ENCODE measurements at places on chromosomes 6 and 20.
A peak's percentile ranks its signal among the peaks of the same experiment; 100 is the strongest.

DNA sequence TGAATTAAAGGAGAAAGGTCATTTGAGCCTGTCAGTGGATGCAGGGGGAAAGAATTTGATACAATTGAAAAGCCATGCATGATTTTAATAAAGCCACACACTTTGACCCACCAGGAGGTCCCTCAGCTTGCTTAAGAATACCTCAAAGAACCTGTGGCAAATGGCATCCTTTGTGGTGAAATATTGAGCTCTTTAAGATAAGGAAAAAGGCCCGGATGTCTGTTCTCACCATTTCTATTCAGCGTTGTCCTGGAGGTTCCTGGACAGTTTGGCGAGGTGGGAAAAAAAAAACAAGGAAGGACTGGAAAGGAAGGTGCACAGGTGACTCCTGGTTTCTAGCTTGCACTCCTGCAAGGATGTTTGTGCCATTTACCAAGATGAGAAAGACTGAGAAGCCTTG is 91.0 kb downstream of the TOX2 start:
- no peak for DNase-seq

DNA sequence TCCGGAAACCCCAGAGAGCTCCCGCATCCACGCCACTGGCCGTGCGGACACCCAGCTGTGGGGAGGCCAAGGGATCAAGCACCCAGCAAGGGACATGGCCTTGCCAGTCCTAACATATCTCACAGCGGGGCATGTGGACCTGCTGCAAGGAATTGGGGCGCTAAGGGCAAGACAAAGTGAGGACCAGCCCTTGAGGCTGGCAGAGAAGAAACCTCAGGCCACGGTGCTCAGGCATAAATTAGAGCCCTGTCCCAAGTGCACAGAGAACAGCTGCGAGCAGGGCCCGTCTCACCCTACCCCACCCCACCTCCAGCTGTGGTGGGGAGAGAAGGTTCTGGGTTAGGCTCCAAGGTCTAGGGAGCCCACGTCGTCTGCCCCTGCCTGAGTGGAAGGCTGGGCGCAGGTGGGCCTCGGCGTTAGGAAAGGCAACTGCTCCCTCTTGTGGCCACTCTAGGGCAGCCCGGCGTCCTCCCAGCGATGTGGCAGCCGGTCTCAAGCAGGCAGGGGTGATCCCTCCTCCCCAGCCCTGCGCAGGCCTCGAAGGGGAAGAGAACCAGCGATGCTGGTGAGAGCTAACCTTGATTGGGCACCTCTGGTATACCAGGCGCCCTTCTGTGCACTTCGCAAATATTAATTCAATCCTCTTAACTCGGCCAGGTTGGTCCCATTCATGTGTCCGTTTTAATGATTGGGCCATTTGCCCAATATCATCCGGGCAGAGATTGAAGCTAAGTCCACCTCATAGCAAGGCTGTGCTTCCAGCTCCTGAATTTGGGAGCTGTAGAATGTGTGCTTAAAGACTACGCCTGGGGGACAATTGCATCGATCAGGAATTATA is 235.8 kb downstream of the NFATC2 start:
- DNase-seq: peak; percentile 77

DNA sequence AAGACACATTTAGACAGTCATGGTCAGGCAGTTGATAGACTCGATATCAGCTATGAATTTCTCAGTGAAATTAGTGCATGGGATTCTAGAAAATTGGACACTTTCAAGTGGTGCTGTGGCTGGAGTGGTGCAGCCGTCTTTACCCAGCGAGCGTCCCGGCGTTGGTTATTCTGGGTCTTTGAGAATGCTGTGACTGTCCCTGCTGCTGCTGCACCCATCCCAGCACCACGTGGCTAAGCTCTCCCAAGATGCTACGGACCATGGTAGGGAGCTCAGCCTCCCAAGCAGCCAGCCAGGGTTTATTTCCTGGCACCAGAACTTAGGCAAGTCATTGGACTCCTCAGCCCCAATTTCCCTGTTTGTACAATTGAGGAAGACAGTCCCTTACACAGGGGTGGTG is 147.2 kb upstream of the RPS6KA2 start:
- no peak for DNase-seq

GRCh38 chr20:18738055-18738454 is 75.5 kb upstream of the SCP2D1 start:
- DNase-seq: no peak

GRCh38 chr6:20746024-20746423 is 211.8 kb downstream of the CDKAL1 start:
- no peak for DNase-seq

DNA sequence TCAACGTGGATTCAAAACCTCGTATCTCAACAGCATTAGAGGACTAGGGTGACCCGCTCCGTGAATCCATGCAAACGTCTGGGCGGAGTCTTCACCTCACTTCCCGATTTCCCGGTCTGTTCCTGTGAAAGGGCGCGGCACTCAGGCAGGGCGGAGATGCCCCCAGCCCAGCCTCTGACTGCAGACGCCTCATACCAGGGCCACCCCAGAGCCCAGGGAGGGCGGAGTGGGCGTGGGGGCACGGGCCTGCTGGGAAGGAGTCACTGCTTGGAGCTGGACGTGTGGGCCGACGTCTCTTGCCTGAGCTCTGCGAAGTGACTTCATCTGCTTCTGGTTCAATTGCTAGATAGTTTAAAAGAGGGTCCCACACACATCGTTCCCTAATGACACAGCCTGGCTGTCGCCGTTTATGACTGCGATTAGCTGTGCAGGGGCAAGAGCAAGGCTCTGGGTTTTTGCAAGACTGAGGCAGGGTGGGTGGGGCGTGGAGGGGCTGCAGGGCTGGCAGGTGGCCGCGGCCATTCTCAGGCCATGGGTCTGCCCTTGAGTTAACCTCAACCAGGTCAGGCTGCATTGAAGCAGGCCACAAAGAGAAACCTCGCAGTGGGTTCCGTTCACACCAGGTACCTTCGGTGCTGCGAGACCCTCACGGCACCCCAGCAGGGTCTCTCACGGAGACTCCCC is 15.0 kb downstream of the SMOC2 start:
- no peak for DNase-seq

DNA sequence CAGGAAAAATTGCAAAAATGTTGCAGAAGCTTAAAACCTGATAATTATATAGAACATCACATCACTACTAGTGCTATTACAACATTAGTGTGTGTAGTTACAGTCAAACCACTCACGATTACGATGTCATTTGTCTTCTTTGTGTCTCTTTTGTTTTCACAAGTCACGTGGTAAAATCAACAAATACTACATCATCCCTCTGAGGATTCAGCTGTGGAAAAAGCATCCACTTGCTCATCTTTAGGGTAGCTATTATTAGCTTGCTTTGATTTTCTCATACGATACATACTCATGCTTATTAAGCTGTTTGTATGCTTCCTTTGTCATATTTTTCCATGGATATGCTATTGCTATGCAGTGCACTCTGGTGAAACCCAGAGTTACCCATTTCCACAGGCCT is 22.2 kb upstream of the ATXN1 start:
- DNase-seq: no peak

- DNase-seq: no peak
Observed at GRCh38 chr20:34546751-34547181, 11.8 kb upstream of the MAP1LC3A start.

Data from stimulated activated CD4-positive, alpha-beta T cell treated with anti-CD3 and anti-CD28 coated beads, Interleukin-1b, Interleukin-23, amount 100 ng/mL, for 48 hours (primary cell).